Inflammatory macrophage treated with lipopolysaccharide for 4 hours (primary cell): ENCODE measurements at places on chromosomes 5 and 9.

DNA sequence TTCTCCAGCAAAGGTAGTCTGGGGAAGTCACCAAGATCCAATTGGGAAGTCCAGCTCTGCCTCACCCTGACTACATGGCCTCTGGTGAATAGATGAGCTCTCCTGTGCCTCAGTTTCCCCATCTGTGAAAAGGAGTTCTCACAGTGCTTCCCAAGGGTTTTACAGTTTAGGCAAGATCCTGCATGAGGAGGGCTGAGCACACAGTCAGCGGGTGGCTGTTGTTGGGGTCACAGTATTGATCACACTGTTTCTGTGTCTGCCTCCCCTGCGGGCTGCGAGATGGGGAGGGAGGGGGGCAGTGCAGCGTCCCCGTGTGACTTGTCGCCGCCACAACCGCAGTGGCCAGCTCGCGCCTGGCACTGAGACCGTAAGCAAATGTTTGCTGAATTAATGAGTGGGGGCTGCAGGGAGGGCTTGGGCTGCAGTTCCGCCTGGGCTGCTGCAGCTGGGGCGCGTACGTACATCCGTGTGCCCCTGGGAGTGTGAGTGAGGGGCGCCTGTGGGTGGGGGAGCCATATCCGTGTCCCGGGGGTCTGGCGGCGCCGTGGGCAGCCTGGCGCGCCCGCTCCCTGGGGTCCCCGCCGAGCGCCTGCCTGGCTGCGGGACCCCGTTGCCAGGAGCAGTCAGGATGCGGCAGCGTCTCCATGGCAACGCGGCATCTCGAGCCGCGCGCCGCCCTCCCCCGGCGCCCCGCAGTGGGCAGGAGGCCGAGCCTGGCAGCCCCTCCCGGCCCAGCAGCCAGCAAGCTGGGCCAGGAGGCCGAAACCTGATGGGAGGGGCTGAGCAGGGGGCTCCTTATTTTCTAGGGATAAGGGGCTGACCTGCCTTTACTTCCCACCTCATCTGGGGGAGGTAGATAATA is 31.4 kb upstream of the PSD2 start:
- no peak for DNase-seq

DNA sequence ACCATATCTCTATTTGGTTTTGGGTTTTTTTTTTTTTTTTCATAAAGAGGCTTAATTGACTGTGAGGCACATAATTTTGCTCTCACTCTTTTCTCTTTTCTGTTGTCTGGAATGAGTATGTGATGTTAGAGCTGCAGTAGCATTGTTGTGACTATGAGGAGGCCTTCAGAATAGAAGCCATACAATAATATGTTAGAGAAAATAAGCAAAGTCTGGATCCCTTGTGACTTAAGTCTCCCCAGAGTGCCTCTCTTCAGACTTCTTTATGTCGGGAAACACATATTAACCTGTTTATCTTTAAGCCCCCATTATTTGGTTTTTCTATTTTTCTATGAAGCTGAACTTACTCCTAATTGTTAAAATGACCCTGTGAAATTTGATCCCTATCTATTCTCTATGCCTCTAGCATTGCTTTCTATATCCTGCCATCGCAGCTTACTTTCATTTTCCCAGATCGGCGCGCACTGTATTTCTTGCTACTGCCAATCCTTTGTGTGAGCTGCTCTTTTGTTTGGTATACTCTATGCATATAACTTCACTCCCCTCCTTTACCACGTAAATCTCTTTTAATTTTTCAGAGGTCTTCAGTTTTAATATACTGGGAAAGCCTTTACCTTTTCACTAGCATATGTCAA is 372.5 kb upstream of the KCNN2 start:
- DNase-seq: no peak

DNA sequence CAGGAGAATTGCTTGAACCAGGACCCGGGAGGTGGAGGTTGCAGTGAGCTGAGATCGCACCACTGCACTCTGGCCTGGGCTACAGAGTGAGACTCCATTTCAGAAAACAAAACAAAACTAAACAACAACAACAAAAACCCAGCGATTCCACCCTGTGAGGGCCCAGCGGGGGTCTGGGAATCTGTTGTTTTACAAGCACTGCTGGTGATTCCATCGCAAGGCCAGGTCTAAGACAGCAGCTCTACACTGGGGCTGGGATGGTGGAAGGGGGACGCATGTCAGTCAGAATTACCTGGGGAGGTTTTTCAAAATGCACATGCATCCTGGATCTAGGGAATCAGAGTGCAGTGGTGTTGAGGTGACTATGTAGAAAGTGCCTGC is 90.9 kb downstream of the ANKRD55 start:
- DNase-seq: no peak

DNA sequence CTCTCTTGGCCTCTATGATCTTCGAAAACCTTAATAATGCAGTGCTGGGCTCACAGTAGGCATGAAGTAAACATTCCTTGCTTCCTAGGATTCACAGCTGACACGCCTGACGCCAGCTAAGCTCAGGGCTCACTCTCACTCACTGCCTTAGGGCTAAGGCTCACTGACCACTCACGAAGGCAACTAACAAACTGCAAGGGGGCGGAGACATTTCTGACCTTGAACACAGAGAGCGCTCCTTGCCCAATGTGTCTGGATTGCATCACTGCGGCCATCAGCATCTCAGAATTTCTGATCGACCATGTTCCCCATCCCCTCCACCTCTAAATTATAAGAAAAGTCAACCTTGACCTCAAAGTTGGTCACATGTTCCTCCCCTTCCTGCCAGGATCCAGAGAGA is 372.6 kb downstream of the EBF1 start:
- no peak for DNase-seq

- DNase-seq: no peak
Measured at GRCh38 chr5:114346181-114346580, 15.7 kb upstream of the KCNN2 start.

- no peak for DNase-seq
Measured at GRCh38 chr5:120297616-120298015, 166.5 kb upstream of the PRR16 start.

DNA sequence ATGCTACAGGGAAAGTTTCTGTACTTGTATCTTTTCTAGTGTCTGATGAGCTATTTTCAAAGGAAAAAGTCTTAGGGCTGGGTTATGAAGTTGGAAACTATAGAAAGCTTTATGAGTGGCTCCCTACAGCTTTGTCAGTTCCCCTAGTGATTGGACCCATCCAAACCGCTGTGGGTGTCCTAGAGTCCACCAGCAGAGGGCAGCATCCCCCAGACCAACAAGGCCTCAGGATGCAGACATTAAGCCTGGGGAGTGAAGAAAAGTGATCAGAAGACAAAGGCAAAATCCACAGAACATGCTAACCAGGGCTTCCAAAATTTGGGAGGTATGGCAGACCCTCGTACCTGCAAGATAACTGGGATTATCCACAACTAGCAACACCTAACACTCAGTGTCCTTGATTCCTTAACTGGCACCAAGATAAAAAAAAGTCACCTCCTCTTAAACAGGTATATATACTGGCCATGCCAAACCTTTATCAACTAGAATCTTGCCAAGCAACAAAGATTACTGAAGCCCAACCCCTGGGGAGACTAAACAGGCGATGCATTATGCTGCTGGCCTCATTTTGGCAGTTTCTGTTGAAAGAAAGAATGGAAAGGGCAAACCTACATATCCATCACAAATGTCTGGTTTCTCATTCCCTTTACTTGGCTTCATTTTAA is 110.4 kb upstream of the NR5A1 start:
- peak; percentile 59 for DNase-seq

DNA sequence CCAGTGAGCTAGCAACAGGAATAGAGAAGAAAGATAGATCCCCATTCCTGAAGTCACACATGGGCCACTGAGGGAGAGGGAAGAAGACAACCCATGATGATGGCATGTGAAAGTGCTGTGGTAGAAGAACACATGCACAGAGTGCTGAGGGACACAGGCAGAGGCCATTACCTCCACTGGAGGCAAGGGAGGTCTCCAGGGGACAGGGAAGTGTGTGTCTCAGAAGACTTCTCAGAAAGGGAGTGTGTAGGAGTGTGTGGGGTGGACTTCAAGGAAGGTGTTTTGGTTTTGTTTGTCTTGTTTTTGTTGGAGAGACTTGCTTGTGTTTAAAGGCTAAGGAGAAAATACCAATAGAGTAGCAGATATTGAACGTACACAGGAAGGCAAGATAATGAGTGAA is 77.0 kb upstream of the SMARCA2 start:
- no peak for DNase-seq

GRCh38 chr9:70291446-70291845 is 32.7 kb downstream of the SMC5 start:
- no peak for DNase-seq

GRCh38 chr5:139100825-139101224 is 97.3 kb downstream of the SIL1 start:
- DNase-seq: no peak

DNA sequence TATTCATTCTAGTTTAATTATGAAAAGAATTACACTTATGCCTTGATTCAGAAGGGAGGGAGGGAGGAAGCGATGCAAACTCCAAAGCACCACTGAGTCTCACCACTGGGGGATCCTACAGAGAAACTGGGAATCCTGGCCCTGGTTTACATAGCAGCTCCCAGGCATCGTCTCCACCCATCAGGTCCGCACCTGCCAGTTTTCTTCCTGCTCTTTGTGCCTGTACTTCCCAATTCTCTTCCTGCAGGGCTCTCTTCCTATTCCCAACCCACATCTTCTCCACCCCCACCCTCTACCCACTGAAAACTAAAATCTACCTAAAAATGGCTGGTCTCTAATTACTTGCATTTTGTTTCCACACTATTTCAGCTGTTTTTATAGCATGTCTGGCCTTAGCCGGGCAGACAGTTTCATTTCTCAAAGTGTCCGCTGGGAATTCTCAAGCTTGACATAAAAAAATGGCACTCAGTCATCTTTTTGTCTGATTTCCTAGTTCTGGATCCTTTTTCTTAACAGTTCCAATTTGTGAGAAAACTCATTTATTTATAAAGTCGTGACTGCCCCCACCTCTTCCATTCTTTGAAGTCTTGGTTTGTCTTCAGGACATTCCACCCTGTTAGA is 1.6 kb upstream of the TNIP1 start:
- DNase-seq: peak; percentile 55

- no peak for DNase-seq
Measured at GRCh38 chr9:3894772-3895171, 369.0 kb upstream of the RFX3 start.

DNA sequence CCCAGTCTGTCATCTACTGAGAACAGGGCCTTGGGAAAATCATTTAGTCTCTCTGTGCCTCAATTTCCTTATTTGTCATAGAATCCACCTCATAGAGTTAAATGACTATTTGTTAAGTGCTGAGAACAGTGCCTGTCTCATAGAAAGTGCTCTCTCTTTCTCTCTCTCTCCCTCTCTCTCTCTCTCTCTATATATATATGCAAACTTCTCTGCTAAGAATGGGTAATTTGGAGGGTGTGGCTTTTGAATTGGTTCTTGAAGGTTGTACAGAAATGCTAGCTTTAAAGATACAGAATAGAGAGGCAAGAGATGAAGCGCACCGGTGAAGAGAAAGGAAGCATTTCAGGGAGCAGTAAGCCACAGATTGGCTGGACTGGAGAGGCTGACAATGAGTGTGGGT is 197.4 kb downstream of the FBN2 start:
- DNase-seq: no peak

GRCh38 chr5:134664448-134664847 is 15.9 kb downstream of the SEC24A start:
- no peak for DNase-seq

GRCh38 chr9:35236692-35237091 is 74.9 kb downstream of the UNC13B start:
- DNase-seq: no peak

- peak; percentile 79 for DNase-seq
Measured at GRCh38 chr5:141513627-141514329, 24.9 kb downstream of the PCDHGC5 start.

DNA sequence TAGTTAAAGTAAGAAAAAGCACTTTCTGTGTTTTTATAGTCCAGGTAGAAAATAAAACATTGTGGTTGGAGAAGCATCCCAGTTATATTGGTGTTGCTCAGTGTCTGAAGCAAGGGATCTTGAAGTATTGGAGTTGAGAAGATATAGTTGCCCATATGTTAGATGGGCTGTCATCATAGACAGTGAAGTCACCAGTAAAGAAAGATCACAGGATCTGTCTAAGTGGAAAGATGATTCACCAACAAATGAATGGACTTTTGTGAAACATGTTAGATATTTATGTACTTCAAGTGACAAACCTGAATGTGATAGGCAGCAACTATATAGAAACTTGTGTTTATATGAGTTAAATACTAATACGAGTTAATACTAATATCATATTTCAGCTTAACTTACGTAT is 11.7 kb downstream of the OGN start:
- peak; percentile 37 for DNase-seq

GRCh38 chr5:172420235-172420939 is 33.9 kb downstream of the SH3PXD2B start:
- DNase-seq: peak; percentile 88

DNA sequence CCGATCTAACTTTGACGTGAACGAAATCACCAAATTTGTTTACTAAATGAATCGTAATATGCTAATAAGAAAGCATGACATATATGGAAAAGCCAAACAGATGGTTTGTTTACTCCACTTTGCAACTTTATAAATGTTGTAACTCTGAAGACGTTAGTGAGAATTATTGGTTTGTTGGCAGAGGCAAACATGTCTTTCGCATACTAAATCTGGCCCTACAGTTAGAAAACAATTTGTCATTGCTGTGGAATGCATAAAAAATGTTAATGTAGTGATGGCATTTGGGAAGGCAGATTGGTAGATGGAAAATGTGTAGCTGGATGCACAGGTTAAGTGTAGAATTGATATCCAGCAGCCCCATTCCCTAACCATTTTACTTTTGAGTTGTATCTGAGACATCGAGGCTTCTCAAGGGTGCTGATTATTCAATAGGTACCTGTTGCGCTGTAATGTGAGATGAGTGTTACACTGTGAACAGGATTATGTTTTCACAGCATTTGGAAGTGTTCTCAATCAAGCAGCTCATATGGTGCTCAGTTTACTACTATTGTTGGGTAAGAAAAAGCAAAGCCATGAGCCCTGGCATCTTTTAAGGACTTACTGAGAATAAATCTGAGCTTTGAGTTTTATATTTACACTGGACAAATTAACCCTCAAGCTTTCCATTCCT is 444.8 kb downstream of the BNC2 start:
- no peak for DNase-seq

DNA sequence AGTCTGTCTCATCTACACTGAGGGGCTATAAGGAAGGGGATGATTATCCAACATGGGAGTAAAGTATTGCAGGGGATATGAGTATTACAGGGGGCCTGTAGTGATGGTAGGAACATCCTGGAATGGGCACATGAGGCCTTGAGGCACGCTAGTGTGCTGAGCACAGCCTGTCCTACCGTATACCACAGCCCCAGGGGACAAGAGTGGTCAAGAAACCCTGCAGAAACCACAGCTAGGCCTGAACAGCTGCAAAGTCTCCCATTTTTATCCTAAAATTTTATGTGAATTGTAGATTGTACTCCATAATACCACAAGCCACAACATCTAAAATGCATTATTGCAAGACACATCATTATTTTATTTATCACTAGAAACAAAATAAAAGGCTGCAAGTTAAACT is 136.3 kb upstream of the ASTN2 start:
- DNase-seq: no peak

GRCh38 chr5:31485376-31486207 is 46.3 kb downstream of the DROSHA start:
- DNase-seq: no peak

- no peak for DNase-seq
Measured at GRCh38 chr5:121199216-121199999, 652.3 kb upstream of the FTMT start.
